Testis (tissue), 5 donors: ENCODE measurements at places on chromosomes 7 and 10.

DNA sequence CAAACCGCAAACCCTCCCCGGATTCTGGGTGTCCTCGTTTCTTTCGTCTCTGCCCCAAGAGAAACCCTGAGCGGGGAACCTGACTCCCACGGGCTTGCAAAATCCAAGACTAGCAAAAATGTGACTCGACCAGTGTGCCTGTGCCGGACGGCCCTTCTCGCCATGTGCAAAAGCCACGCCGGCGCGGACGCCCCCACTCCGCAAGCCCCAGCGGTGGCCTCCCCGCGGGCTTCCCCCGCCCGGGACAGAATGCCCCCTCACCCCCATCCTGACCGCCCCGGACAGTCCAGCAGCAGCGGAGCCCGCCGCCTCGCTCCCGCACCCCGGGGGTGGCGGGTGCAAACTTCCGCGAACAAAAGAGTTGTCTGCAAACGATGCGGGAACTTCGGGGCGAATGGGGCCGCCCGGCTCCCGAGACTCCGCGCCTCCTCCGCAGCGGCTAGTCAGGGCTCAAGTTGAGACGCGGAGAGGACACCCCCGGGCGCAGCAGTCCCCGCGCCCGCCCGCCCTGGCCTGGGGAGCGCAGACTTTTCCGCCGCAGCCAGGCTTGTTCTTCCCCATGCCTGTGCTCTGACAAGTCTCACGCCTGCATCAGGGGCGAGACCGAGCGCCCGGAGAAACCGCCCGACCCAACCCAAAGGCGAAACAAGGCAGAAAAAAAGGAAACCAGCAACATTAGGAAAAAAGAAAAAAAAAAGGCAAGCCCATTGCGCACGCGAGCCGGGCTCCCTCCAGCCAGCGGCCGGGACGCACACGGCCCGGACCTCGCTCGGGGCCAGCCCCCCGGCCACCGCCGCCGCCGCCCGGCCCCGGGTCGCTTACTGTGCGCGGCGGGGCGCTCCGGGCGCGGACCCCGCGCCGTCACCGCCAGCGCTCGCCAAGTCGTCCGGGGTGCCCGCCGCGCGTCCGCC is 732 bp downstream of the FAM53B start:
- no peak for DNase-seq

- DNase-seq = no peak
Measured at GRCh38 chr10:113129117-113129516, 179.1 kb downstream of the TCF7L2 start.

GRCh38 chr7:151715666-151716315 is 161.1 kb downstream of the PRKAG2 start:
- no peak for DNase-seq

- no peak for DNase-seq
Measured at GRCh38 chr10:69647819-69648218, 17.8 kb downstream of the FAM241B start.

DNA sequence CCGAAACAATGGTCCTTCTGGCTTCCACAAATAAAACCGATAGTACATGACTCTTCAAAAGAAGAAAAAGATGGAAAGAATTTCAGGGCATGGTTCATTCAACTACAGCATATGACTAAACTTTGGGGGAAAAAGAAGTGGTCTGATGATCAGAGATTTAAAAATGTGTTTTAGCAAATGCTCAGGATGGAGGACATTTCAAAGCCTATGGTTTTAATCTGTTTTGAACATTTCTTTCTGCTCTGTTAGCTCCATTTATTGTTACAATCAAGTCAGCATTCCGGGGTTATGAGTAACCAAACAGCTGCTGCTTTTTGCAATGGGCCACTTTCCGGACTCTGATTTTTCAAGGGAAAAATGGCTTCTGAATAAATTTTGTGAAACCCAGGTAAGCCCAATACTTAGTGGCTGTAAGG is 142.4 kb downstream of the CUBN start:
- no peak for DNase-seq

GRCh38 chr7:91165006-91165845 is 99.0 kb upstream of the FZD1 start:
- no peak for DNase-seq

DNA sequence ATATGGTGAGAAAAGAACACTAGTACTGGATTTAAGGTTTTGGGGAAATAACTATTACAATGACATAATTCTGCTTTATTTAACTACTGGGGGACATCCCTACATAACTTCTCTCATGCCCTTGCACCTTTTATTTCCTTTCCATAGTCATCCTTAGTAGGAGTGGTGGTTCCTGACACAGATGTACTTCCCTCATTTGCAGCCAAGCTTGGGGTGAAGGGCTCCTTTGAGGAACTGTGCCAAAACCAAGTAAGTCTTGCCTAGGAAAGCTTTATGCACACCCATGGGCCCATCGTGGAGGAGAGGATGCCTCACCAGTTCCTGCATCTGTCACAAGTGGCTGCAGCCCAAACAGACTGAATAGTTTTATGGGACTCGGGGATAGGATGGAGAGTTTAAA is 20.6 kb downstream of the ZDHHC6 start:
- DNase-seq = no peak

DNA sequence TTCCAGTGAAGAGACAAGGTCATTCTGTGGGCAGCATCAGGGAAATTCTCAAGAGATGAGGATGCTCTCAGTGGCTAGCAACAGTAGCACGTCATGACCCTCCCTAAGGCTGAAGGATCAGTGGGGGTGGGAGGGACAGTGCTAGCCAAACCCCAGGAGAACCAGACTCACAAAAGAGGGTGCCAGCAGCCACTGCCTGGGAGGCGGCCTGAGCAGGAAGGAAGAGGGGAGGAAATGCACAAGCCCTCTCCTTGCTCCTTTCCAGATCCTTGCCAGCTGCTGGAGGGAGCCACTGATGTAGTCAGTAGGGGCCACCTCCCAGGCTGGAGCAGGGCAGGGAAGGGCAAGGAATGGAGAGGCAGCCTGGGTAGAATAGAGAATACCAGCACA is 302.7 kb downstream of the RPS24 start:
- no peak for DNase-seq

DNA sequence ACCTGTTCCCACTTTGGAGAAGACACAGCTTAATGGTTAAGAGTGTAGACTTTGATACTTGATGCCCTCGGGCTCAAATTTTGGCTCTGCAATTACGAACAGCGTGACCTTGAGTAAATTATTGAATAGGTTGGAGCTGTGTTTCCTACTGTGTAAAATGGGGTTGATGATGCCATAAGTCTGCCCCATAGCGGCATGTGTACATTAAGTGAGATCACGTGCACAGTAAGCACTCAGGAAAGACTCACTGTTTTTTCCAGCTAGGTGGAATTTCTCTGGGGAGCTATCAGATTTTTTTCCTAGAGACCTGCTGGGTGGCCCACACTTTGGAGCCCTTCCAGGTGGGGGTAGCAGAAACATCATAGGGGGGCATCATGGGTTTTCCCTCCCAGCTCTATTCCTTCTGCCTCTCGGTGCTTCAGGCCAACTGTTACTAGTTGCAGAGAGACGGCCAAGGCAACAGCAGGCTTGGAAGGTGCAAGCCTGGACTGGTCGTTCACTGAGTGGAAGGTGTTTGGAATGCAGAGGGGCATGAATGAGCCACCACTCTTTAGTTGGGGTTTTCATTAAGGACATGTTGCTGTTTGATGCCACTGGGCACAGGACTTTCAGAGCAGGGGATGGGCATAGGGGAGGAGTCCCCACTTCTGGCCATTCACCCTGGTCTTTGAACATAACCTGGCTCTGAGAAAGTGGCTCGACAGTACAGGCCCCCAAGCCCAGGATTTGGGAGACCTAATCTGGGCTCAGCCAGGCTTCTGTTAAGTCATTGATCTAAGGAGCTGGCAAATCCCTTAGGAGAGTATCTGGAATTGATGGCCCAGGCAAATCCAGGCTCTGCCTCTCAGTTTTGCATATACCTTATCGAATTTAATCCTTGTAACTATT is 64.0 kb downstream of the SYPL1 start:
- DNase-seq = no peak

DNA sequence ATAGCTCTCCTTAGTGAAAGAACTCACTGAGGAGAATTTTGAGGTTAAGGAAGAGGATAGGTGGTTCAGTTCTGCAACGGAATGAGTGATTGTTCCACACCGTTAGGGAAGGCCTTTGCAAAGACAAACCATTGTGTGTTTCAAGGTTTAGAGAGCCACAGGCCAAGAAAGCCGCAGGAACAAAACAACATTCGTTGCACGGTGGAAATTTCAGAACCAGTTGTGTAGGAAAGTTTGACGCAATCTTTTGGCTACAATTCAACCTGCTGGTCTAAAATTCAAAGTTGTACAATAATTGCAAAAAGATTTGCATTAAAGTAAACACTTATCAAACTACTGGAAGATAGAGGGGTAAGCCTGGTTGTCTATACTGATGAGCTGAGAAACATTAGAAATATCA is 91.4 kb downstream of the FAM107B start:
- no peak for DNase-seq

- DNase-seq = no peak
Measured at GRCh38 chr10:100184426-100184825, 1.4 kb downstream of the ERLIN1 start.

GRCh38 chr10:61921143-61921542 is 19.6 kb downstream of the ARID5B start:
- no peak for DNase-seq

DNA sequence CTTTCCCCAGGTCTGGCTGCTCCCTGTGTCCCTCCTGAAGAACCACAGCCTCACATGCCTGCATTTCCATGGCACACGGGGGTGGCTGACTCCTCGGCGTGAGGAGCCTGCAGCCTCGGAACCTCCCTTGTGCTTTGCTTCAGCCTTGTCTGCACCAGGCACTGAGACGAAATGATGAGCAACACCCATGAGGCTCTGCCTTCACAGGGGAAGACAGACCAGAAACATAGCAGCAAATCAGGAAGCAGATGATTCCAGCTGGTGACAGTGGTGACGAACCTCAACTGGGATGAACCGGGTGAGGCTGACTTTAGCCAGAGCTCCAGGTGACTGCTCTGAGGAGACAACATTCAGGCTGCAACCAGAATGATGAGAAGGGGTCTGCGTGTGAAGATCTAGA is 84.5 kb upstream of the SMNDC1 start:
- DNase-seq = no peak

DNA sequence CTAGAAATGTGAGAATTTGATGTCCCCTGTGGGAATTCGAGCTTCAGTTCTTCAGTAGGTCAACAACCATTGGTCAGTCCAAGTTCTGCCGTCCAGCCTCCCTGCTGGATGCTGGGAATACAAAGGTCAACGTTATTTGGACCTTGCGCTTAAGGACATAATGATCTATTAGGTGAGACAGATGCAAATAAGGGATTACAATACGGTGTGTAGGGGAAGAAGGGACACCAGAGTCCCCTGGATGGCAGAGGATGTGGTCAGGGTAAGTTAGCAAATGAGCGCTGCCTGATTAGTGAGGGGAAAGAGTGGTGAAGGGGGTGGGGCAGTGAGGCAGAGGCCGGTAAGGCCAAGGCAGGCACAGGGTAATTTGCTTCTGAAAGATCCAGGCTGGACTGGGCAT is 16.2 kb downstream of the CCNY start:
- DNase-seq = no peak

DNA sequence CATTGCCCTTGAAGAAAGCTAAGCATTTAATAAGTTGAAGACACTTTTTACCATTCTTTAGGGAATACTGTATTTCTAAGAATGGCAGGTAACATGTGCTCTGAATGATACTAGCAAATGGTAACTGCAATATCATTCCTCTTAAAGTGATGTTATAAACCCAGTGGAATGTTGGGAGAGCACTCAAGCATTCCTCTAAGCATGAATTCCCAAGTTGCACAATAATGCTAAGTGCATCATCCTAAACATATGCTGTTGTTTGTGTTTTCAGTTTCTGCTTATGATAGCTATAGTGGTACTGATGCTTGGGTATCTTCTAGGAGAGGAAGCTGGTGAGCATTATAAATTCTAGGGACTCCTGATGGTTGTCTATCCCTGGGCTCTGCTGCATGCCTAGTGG is 673.9 kb downstream of the PHTF2 start:
- no peak for DNase-seq

DNA sequence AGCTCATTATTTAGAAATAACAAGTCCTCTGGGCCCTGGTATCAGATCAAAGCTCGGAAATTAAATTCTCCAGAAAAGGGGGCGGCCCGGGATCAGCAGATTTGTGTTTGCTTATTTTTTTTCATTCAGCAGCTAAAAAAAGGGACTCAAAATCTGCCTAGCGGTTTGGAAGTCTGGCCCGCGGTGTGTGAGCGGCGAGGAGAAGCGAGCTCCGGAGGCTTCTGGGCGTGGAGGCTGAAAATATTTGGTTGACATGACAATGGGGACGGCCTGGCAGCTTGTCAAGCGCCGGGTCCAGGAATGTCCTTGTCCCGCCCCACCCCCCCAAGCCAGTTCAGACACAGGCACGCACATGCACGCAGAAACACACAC is 43.4 kb downstream of the FOXL3 start:
- peak; percentile 31 for DNase-seq

GRCh38 chr10:77290528-77291155 is 347.0 kb downstream of the KCNMA1 start:
- DNase-seq = no peak

DNA sequence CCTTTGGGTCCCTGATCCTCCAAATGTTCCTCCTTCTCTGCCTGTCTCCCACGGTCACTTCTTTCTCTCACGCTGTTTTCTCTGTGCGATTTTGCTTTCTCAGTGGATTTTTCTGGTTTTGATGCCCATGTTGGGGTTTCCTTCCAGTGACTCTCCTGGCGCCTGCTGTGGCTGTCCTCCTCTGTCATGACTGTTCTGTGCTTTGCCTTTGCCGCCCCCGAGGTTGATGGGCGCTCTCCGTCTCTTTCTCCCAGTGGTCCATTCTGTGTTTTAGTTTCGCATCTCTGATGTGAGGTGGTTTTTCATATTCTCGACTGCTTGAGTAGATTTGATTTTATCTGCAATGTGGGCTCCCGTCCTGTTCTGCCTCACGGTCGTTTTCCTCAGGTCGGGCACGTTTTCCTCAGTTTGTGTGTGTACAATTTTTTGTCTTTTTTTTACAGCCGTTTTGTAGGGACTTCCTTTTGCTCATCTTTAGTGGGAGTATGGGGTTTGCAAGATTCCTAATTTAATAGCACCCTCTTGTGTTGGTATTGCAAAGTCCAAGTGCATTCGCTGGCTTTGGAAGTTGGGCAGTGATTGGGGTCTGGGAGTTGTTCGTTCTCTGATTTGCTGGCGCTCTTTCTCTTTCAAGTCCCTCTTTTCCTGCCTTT is 100.0 kb downstream of the INPP5A start:
- DNase-seq = no peak

DNA sequence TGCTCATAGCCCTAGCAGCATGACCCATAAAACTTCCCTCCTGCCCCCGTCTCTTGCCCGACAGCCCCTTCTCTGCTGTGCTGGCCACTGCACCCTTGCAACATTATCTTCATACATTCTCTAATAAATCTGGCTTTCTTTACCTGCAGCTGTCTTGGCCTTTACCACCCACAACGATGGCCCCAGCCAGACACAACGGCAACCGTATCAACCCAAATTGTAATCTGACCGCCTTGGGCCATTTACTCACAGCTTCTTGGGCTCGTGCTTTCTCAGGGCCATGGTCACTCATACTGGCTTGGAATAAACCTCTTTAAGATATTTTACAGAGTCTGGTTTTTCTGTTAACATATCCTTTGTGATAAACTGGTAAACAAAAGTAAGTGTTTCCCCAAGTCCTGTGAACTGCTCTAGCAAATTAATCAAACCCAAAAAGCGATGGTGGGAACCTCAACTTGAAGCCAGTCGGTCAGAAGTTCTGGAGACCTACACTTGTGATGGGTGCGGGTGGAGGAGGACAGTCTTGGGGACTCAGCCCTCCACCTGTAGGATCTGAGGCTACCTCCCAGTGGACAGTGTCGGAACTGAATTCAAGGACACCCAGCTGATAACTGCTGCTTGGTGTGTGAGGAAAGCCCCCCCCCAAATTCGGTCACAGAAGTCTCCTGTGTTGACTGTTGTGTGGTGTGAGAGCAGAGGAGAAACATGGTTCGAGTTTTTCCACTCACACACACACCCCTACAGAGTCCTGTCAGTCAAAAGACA is 87.6 kb upstream of the ATP6V0A4 start:
- DNase-seq = no peak

GRCh38 chr10:120833222-120833928 is 17.8 kb upstream of the WDR11 start:
- no peak for DNase-seq
